ENCODE measurements at places on chromosomes 5 and 9.

GRCh38 chr9:130234340-130235260 lies 31.0 kb upstream of the HMCN2 start:
- no peak for DNase-seq

GRCh38 chr5:146642410-146642809 lies 126.4 kb upstream of the GPR151 start:
- no peak for DNase-seq

GRCh38 chr5:152470167-152470566 lies 65.1 kb upstream of the NMUR2 start:
- DNase-seq, result no peak

GRCh38 chr9:124487260-124488182 lies 19.7 kb downstream of the NR5A1 start:
- DNase-seq, result no peak

DNA sequence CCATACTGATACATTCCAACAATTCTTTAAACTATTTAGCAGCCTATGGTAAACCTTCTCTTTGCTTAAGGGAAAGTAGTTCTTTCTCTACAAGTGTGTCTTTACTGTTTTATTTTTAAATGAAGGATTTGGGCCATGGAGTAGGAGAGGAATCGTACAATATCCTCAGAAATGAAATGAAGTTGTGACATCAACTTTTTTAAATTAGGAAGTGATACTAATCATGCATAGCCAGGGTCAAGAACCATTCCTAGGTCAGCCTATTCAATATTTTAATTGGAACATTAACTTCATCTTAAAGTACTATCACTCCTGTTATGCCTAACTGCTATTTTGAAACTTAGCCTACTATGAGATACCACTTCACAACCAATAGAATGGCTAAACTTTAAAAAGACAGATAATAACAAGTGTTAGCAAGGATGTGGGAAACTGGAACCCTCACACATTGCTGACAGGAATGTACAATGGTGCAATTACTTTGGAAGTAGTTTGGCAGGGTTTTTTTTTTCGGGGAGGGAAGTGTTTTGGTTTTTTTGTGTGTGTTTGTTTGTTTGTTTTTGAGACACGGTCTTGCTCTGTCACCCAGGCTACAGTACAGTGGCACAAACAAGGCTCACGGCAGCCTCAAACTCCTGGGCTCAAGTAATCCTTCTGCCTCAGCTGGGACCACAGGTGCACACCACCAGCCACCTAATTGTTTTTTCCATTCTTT lies 10.7 kb downstream of the AGTPBP1 start:
- DNase-seq, result no peak

DNA sequence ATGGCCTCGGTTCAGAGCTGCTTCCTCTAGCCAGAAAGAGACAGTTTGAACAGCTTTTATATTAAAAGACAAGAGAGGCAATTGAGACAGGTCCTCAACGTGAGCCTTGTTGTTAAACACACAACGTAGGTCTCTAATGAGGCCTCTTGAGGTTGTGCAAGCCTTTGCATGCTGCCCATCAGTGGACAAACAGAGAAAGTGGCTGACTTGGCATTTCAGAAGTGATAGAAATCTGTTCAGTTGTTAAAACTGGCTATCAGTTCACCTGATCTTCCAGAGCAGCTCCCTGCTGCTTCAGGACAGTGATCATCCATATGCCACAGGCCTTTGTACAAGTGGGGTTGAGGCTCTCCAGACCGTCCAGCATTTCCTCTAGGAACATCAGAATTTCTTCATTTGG lies 58.8 kb downstream of the MROH2B start:
- DNase-seq, result no peak
